LoVo (cell line): ENCODE measurements at places on chromosomes 1 and 21.
A peak's percentile ranks its signal among the peaks of the same experiment; 100 is the strongest.

DNA sequence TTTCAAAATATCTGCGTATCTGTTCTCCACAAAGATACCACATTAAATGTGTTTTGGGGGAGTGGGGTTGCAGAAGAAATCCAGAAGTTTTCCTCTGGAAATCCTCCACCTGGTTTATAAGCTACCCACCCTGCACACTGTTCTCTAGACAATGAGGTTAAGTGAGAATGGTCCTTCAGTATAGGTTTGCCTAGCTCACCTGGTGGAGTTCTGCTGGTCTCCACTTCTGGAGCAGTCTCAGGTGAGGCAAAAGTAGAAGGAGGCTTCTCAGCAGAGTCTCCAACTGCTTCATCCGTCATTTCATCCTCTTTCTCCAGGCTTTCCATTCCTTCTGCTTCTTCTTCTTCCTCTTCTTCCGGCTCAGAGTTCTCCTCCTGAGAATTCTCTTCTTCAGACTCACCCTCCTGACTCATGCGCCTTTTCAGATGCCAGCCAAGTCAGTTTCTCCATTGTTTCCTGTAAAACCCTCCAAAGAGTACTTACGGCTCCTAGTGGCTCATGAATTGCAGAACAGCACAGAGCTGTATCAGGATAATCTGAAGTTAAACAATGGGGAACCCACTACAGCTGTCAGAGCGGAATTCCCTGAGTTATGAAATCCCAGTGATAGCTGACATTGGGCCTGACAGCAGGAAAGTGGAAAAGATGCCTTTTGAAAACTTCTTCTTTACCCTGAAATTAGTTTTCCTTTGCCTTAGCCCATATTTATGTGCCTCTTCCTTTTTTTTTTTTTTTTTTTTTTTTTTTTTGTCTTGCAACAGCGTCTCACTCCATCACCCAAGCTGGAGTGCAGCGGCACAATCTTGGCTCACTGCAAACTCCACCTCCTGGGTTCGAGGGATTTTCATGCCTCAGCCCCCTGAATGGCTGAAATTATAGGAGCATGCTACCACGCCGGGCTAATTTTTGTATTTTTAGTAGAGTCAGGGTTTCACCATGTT, 38.5 kb downstream of the MSTO1 start:
- peak; percentile 76 for DNase-seq

DNA sequence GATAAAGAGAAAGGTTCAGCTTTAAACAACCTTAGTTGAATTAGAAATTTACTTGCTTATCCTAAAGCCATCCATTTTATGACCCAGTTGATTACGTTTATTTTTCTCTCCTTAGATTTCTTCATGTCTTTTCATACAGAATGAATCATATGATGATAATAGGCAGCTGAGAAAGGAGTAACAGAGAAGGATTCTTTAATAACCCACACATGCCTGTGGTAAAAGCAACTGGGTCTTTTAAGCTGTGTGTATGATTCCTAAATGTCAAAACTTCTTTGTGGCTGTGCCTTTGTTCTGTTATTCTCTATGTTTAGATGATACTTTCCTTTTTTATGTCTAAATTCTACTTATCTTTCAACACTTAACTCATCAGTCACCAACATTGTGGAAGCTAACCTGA, 626.5 kb downstream of the NCAM2 start:
- DNase-seq = no peak

DNA sequence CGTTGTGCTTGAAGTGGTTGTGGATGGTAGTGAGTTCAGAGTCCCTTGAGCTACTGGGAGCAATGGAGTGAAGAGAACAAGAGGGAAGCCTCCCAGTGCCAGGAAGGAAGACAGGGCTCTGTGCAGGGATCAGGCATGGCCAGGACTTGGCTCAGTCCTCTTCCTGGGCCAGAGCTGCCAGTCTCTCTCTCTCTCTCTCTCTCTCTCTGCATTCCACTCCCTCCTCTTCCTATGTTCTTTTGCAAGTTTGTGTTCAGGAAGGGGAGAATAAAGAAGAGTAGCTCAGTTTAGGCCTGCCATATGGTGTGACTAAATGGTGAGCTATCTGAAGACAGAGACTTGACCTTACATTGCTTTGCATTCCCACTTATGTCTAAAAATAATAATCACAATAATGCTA, 20.5 kb upstream of the RPTN start:
- no peak for DNase-seq

- DNase-seq = peak; percentile 48
These were observed 166.1 kb downstream of the PDE4B start for GRCh38 chr1:65958561-65959350.

GRCh38 chr1:43908226-43908625, 25.4 kb upstream of the ARTN start:
- no peak for DNase-seq

GRCh38 chr1:181033128-181033798, 520 bp upstream of the MR1 start:
- peak; percentile 22 for DNase-seq

DNA sequence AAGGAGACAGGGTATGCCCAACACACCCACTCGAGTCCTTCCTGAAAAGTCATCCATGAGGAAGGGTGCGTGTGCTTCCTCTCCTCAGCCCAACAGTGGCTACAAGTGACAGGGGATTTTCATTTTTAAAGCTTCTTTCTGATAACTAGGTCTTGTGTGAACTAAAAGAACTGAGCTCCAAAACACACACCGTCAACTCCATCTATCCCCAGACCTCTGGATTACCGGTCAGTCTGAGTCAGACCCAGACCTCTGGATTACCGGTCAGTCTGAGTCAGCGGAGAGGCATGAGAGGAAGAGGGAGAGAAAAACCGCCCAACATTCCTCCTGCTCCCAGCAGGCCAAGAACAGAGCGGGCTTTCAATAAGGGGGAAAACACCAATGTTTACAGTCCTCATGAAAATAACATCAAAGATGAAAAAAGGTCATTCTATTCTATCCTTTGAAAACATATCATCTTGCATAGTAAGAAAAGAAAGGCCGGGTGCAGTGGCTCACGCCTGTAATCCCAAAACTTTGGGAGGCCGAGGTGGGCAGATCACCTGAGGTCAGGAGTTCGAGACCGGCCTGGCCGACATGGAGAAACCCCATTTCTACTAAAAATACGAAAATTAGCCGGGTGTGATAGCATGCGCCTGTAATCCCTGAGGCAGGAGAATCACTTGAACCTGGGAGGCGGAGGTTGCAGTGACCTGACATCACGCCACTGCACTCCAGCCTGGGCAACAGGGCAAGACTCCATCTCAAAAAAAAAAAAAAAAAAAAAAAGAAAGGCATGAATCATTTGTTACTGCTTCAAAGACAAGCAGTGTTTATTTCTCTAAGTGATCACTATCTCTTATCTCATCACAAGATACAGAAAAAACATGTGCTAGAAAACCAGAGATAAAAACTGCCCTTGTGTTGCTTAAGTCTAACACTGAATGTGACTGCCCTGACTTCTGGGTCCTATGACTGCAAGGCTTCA, 3.4 kb downstream of the PTTG1IP start:
- peak; percentile 85 for DNase-seq

- DNase-seq = no peak
These were observed 6.7 kb upstream of the SH2D5 start for GRCh38 chr1:20739225-20739624.

- no peak for DNase-seq
These were observed 373.1 kb upstream of the USP24 start for GRCh38 chr1:55588309-55588708.

DNA sequence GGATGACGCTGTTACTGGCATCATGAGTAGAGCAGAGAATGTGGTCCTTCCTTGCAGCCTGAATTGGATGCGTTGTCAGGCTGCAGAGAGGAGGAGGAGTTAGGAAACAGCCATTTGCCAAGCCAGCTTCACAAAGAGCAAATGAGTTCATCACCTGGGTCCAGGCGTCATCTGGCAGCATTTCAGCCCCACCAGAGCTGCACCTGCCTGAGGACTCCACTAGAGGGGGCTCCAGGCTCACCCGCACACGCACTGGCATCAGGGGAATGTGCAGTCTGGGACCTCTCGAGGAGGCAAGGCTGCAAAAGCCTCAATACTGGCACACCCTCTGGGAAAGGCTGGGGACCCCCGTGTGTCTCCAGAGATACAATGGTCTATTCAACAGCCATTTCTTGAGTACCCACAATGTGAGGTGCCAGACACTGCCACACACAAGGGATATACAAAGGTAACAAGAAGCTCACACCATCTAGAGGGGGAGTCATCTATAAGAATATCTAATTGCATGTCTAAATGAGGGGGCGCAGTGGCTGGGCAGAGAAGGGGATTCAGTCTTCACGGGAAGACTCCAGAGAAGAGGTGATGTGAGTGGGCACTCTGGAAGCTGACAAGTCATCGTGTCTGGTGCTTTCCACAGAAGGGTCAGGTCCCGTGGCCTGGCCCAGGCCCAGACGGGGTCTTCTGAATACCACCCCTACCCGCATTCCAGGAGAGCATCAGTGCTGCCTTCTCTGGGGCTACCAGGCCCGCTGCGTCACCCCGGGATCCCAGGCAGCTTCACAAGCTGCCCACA, 53.5 kb upstream of the CNTN2 start:
- DNase-seq = peak; percentile 64

- no peak for DNase-seq
These were observed 7.1 kb downstream of the NBL1 start for GRCh38 chr1:19651141-19651737.

GRCh38 chr1:54649921-54650320, 8.3 kb downstream of the MROH7 start:
- DNase-seq = no peak

DNA sequence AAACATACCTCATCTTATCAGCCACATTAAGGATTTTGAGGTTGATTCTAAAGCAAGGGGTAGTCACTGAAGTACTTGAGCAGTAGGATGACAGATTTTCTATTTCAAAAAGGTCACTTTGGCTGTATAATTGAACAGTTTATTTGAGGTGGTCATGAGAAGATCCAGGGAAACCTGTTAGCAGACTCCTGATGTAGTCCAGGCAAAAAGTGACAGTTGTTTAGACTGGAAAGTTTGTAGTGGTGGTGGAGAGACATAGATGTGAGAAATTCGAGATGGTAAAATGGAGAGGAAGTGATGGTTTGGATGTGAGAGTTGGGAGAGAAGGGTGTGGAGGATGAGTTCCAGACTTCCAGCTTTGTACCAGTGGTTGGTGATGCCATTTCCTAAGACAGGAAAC, 7.5 kb downstream of the FAM163A start:
- no peak for DNase-seq

GRCh38 chr1:40630488-40631223, 34.8 kb downstream of the RIMS3 start:
- DNase-seq = no peak

- no peak for DNase-seq
These were observed 2.7 kb downstream of the MAN1C1 start for GRCh38 chr1:25619101-25619890.

DNA sequence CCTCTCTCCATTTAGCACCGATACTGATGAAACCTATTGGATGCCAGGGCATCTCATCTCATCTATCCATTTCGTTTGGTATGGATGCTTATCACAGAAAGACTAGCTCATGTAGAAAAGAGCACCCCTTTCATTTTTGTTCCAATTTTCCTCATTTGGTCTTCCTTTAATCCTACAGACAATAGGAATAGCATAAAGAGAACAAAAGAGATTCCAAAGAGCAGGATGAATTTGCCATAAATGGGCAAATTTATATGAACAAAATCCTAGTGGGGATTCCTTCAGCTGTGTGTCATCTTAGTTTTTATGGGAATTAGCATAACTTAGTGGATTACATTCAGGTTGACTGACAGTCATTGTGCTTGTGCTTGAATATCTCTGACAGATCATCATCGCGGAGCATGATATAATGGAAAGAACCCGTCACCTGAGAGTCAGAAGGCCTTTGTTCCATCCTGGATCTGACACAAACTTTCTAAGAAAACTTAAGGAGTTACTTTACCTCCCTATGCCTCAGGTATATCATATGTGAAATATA, 777.5 kb upstream of the ADGRL2 start:
- no peak for DNase-seq

GRCh38 chr1:106880226-106880625, 176.2 kb upstream of the PRMT6 start:
- DNase-seq = no peak

- no peak for DNase-seq
These were observed 23.2 kb downstream of the SGIP1 start for GRCh38 chr1:66557157-66557556.

DNA sequence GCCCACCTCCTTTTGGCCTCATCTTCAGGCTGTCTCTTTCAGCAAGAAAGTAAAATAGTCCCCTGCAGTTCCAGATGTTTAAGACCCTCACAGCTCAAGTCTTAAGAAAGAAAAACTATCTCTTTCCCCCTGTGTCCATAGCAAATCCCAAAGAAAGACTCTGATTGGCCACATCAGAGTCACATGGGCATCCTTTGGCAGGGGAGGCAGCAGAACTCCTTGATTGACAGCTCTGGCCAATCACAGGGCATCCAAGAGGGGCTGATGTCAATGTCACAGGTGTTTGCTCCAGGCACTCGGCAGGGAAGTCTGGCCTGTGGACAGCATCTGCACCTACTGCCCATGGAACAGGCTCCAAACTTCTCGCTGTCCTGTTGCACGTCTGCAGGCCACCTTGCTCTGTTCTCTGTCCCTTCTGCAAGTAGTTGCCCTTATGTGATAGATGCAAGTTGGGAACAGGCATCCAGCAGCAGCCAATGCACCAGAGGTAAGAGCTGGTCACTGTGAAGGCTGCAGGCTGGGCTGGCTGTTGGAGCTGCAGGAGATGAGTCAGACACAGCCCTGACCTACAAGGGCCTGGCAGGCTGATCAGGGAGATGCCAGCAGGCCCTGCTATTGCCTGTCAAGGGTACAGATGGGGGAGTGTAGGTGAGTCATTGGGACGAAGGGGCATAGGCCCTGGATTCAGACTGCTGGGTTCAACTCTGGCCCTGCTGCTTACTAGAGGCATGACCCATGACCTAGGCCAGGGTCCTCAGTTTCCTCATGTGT, 96.8 kb upstream of the TMEM51 start:
- no peak for DNase-seq

DNA sequence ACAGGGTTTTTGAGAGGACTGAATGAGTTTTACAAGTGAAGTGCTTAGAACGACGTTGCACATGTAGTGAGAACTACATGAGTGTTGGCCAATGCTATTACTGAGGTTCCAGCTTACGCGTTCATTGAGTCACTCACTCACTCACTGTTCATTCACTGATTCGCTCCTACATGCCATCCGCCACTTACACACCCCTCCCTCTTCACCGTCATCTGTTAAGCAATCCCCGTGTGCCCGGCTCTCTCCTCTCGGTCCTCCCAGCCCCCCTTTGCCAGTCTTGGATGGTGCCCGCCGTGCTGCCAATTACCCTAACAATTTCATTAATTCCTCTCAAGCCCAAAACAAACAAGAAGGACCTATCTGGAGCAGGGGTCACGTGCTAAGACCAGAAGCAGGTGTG, 27.3 kb upstream of the EPHA2 start:
- DNase-seq = no peak

GRCh38 chr1:152824964-152825363, 2.3 kb upstream of the LCE1A start:
- DNase-seq = no peak

DNA sequence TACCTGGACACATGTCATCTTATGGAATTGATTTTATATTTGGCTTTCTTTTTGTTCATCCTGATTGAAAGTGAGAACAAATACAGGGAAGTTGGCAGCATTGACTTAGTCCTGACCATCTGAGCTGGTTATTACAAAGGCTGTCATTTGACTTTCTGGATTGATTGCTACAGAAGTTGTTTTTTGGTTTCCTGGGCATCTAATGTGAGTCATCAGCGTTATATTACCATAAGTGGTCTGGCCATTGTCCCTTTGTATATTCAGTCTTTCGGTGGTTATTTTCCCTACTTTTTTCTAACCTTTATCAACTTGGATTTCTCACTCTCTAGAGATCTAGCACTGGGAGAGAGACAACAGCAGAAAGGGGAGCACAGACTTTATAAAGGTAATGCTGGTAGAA, 1646.5 kb downstream of the MRPL39 start:
- no peak for DNase-seq
